ENCODE measurements at places on chromosomes 16 and 17.

DNA sequence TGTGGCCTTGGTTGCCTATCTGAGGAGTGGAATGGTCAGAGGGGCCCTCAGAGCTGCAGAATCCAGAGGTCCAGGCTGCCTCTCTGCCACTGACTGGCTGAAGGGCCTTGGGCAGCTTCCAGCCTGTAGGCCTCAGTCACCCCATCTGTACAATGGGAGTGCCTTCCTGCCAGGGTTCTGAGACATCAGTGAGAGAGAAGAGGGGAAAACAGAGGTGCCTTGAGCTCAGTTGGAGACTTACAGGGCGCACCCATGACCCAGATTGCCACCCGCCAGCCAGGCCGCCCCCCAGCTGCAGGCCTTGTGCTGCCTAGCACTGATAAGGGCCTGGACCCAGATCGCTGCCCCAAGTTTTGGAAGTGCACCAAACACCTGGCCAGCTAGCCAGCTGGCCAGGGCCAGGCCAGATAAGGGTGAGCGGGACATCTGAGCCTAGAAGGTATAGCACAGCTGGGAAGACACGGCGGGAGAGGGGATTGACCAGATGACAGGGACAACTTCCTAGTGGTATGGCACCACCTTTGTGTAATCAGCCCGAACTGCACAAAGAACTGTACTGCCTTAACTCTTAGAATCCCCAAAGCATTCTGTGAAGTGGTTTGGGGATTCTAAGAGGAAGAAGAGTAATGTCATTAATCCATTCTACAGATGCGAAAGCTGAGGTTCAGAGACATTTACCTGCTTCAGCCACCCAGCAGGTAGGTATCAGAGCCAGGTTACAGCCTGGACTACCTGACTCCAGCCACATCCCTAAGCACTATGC, 1.4 kb downstream of the SLC4A1 start:
- no peaks in the 10 kb centered on the region for H3K36me3 ChIP-seq
- H3K4me1 ChIP-seq = no peaks in the 10 kb centered on the region
- H3K27me3 ChIP-seq = no peaks in the 10 kb centered on the region
- H3K4me3 ChIP-seq = no peak overlapping the region
- DNase-seq = no peak

DNA sequence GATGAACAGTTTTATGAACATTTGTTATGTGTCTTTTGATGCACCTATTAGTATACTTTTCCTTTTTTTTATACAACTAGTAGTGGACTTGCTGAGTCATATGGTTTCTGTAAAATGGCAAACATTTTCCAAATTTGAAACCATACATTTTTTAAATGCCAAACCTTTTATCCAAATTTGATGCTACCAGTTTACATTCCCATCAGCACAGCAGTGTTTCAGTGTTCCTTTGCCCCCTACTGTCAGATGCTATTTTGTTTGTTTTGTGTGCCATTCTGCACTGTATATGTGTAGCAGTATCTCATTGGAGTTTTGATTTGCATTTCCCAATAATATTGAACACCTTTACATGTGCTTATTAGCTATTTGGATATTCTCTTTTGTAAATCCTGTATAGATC, 219.4 kb downstream of the TANC2 start:
- DNase-seq = no peak
- no peak overlapping the region for H3K27ac ChIP-seq
- H3K4me3 ChIP-seq = no peak overlapping the region
- no peaks in the 10 kb centered on the region for H3K36me3 ChIP-seq
- H3K4me1 ChIP-seq = no peaks in the 10 kb centered on the region
- no peaks in the 10 kb centered on the region for H3K27me3 ChIP-seq

- no peak overlapping the region for H3K27ac ChIP-seq
- no peak overlapping the region for H3K4me3 ChIP-seq
- H3K36me3 ChIP-seq = no peaks in the 10 kb centered on the region
- H3K27me3 ChIP-seq = no peaks in the 10 kb centered on the region
Observed at GRCh38 chr16:63945806-63946205, 1176.1 kb downstream of the CDH11 start.

- no peak for DNase-seq
- H3K4me1 ChIP-seq = no peaks in the 10 kb centered on the region
- H3K4me3 ChIP-seq = no peak overlapping the region
- H3K27ac ChIP-seq = no peak overlapping the region
- peaks cover 3% of the 10 kb centered on the region for H3K27me3 ChIP-seq
Observed at GRCh38 chr17:73539166-73539565, 105.1 kb downstream of the SDK2 start.

DNA sequence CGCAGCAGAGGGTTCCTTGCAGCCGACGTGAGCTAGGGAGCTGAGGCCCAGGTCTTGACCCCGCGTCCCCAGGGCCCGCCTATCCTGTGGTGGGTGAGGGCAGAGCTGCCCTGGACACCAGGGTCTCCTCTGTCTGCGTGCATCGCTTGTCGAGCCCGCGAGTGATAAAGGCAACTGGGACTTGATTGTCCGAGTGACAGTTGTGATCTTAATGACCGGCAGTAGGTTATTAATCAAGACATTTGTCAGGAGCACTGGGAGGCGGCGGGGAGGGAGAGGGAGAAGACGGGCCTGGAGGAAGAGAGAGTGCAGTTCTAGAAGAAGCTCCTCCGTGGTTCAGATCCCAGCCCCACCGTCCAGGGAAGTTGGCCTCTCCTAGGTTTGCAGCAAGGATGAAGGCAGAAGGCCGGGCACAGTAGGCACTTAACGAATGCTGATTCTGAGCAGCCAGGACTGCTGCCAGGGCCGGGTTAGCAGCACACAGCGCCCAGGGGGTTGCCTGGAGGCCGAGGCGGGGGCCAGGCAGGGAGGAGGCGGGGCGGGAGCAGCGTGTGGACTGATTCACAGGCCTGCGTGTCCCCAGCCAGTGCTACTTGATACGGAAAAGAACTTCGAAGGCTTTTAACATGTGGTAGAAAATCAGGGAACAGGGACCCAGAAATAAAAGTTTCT, 11.3 kb upstream of the GSE1 start:
- H3K4me3 ChIP-seq = no peak overlapping the region
- no peaks in the 10 kb centered on the region for H3K36me3 ChIP-seq
- H3K27me3 ChIP-seq = no peaks in the 10 kb centered on the region
- H3K27ac ChIP-seq = no peak overlapping the region

GRCh38 chr16:89602273-89602951, 11.0 kb upstream of the DPEP1 start:
- no peaks in the 10 kb centered on the region for H3K36me3 ChIP-seq
- no peak overlapping the region for H3K27ac ChIP-seq
- no peak overlapping the region for H3K4me3 ChIP-seq

DNA sequence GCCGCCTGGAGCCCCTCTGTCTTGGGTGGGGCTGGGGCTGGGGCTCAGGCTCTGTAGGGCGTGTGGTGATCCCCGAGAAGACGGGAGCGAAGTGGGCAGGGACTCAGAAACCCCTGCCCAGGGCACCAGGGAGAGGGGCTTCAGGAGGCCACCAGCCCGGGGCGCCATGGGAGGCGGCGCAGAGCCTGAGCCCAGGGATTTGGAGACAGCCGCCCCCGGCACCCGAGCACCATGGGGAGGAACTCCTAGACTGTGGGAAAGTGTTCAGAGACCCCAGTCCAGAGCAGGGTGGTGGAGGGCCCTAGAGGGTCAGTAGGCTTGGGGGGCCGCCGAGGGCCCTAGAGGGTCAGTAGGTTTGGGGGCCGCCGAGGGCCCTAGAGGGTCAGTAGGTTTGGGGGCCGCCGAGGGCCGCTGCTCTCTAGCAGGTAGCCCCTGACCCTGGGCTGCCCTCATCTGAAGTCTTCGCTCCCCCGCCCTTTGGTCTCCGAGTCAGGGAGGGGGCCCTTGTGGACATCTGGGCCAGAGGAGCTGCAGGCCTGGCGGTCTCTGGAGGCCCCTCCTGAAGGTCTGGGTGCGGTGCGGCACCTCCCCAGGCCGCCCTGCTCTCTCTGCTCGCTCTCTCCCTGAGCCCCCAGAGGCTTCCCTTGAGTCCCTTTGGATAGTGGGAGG, 734 bp downstream of the ARHGDIG start:
- DNase-seq = no peak
- H3K36me3 ChIP-seq = no peaks in the 10 kb centered on the region
- no peaks in the 10 kb centered on the region for H3K4me1 ChIP-seq
- H3K27me3 ChIP-seq = no peaks in the 10 kb centered on the region
- no peak overlapping the region for H3K27ac ChIP-seq

Measured in Caco-2 (cell line).